Stimulated activated CD4-positive, alpha-beta T cell treated with anti-CD3 and anti-CD28 coated beads, Interleukin-1b, Interleukin-23, amount 100 ng/mL, for 48 hours (primary cell): ENCODE measurements at places on chromosomes 16 and 17.

DNA sequence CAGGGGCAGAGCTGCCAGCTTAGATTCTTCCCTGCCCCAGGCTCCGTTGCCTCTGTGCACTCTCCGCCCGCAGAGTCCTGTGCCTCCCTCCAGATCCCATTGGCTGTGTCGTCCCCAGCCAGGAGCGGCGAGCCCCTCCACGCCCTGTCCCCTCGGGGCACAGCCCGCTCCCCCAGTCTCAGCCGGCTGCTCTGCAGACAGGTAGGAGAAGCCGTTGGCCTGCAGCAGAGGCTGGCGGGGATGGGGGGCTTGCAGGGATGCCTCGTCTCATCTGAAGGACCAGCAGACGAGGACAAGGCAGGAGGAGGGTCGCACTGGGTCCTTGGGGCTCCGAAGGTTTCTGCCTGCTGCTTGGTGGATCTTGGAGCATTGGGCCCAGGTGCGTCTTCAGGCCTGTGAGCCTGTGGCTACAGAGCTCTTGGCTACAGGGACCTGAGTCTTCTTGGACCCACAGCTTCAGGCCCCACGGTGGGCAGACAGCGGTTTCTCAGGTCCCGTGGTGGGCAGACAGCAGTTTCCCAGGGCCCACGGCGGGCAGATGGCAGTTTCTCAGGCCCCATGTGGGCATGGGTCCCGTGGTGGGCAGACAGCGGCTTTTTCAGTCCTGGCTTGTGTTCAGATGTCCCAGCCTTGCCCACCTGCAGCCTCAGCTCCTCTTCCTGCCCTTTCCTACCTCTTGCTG lies 6.0 kb downstream of the TPSG1 start:
- DNase-seq = no peak

GRCh38 chr16:4426021-4426684 lies 485 bp downstream of the DNAJA3 start:
- DNase-seq = peak; percentile 57

DNA sequence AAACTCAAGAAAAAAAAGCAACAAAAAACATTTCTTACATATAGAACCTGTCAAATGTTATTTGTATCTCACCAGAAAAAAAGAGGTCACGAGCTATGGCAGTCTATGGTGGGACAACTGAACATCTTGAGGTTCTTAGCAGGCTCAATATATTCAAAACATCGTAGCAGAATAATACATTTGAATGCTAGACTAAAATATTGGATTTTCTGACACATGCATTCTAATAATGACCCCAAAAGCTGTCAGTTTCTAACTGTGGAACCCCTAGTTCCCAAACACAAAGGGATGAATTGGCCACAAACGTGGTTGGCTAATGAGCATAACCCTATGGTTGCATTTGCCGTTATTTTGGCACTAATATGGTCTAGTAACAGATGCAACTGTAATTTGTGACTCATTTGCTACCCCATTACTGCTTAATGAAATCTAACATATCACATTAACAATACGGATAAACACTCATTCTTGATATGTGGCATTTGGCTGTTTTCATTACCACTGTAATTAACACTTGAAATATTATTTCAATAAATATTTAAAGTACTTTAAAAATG lies 81.2 kb downstream of the TOX3 start:
- no peak for DNase-seq

DNA sequence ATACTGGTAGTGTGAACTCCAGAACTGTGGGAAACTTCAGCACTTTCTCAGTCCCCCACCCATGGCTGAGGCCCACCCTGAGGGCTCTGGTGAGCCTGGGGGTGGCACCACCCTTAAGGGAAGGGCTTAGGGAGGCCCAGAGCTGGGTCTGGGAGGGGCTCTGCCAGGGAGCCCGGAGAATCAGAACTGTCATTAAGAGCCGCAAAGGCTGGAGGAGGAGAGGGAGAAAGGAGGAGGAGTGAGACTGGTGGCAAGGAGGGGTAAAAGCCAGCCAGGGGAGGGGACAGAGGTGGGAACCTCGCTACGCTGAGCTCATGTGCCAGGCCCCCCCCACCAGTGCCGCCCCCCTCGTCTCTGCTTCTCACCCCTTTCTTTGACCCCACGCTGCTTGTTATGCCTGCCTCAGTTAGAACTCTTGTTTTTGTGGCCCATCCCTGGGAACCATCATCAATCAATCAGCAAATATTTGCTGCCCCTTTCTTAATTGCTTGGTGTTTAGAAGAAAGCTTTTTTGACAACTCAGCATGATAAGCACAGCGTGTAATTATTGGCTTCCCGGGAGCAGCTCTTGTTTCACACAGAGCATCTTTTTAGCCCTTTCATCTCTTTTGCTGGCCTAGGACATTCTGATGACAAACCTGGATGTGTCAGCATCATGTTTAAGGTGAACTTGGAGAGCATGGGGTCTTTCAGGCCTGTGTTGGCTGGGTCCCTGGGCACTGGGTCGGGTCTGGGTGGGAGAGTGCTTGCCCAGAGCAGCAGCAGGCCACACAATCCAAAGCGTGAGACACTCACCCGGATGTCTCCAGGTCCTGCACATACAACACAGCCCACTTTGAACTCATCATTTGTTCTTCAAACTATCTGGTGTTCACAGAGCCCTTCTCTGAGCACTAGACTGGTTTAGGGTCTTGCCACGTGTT lies 77.7 kb downstream of the NETO2 start:
- DNase-seq = no peak

- DNase-seq = no peak
Measured at GRCh38 chr17:60383379-60383778, 8.6 kb downstream of the USP32 start.

DNA sequence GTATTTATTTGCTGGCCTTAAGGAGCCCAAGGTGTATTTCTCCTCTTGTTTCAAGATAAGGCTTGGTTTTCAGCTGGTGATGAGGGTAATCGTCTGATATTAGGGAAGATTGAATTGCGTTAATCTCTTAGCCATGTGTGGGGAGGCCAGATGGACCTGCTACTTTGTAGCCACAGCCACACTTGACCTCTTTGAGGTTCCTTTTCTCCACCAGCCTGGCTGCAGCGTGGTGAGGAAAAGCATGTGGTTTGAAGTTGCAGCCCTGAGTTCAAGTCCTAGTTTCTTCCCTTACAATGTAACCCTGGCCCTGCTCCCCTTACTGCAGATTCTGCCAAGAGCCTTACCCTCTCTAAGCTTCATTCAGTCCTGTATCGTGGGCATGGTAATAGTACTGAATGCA lies 3.1 kb downstream of the MINK1 start:
- no peak for DNase-seq

DNA sequence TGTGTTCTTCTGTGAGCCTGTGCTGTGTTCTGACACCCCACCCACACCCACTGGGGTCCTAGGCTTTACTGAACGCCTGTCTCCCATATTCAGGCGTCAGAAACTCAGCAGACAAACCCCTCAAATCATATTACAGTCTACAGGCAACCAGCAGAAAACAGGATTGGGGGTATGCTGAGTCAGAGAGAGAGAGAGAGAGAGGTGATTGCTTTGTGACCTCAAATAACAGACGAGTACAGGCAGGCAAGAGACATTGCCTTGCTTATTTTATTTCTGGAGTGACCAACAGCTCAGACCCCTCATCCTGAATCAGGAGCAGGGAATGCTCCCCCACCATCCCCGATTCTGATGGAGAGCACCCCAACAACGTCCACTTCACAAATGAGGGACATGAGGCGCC lies 473.9 kb downstream of the PMP22 start:
- no peak for DNase-seq

DNA sequence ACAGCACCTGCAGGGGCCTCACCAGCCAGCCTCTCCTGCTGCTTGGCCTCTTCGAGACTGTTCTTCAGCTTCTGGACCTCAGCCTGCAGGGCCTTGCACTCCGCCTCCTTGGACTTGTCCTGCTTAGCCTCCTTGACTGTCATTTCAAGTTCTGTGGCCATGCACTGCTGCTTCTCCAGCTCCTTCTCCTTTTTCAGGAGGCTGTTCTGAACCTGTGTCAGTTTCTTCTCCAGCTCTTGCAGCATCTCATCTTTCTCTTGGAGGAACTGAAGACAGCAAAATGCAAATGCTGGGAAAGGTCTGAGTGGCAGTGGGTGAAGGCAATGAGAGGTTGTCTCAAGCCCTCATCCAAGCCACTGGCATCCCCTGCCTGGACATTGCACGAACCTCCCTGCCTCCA lies 39.1 kb downstream of the DHX38 start:
- no peak for DNase-seq

GRCh38 chr16:12456355-12456754 lies 347.3 kb downstream of the CPPED1 start:
- DNase-seq = no peak

DNA sequence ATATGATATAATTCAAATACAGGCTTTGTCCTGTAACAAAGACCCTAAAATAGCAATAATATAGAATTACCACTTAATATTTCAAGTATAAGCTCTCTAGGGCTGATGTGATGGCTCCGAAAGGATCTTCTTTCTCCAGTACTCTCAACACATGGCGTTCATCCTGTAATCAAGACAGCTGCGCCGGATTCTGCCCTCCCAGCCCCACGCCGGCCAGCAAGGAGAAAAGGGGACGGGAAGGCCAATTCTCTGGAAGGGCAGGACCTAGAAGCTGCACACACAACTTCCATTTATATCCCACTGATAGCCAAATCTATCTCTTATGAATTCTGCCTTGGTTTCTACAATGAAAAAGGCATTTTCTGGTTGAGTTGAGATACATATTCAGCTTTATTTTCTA lies 32.0 kb downstream of the CCDC182 start:
- DNase-seq = no peak
